ENCODE measurements at places on chromosomes 6 and 20.

GRCh38 chr20:25037288-25038102, 20.4 kb downstream of the ACSS1 start:
- no peak for DNase-seq

DNA sequence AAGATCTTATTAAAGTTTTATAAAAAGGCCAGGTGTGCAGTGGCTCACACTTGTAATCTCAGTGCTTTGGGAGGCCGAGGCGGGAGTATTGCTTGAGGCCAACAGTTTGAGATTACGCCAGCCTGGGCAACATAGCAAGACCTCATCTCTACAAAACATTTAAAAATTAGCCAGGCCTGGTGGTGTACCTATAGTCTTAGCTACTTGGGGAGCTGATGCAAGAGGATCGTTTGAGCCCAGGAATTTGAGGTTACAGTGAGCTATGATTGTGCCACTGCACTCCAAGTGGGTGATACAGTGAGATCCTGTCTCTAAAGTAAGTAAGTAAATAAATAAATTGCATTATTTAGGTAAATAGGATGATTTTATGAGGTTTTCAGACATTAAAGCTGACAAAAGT, 183.2 kb downstream of the ISM1 start:
- no peak for DNase-seq

GRCh38 chr20:11845340-11845739, 72.4 kb upstream of the BTBD3 start:
- DNase-seq: no peak

DNA sequence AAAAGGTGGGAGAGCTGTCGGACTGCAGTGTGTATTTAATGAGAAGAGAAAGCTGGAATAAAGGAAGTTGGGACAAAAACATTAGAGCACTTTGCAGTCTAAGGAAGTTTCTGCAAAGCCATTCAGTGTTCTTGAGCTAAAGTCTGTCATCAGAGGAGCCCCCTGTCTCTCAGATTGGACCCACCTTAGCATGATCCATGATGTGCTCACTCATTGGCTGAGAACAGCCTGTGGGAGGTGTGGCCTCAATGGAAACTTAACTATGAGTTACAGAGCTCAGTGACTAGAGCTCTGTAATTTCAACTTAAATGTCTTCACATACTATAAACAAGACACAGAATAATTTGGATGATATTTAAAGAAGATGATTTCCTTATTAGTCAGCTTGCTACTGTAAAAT, 437.0 kb downstream of the BTBD3 start:
- DNase-seq: no peak

DNA sequence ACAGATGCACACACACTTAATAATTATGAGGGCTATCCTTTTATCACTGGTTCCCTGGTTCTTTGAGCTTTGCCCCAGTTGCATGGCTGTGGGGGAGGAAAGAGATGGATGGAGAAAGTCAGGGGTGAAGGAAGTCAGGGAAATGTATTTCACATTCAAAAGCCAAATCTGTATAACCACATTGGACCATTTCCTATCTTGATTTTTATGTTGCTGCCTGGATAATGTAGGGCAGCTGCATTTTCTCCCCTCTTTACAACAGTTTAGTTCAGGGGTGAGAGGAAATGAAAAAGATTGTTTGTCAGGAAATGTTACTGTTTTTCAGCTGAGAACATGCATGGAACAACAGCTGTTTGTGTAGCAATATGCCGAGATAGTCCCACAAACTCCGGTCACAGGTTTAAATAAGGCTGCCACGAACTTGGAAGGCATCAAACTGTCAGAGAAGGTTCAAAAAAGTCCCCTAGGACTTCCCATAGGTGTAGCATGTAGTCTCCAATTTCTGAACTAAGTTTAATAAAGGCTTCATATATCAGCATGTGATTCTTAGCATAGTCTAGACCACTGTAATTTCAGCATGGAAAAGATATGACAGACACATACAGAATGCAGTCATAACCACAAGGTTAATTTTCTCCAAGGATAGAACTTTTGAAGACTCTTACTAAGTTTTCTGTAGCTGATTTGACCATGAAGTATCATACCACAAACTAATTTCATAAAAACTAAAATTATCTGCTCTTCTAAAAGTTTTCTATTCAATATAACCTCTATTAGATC, 82.1 kb upstream of the COL21A1 start:
- DNase-seq: no peak

GRCh38 chr20:48041078-48041780, 255.9 kb upstream of the SULF2 start:
- DNase-seq: no peak
